ENCODE measurements at places on chromosomes 2 and 18.
A peak's percentile ranks its signal among the peaks of the same experiment; 100 is the strongest.

GRCh38 chr2:86436328-86436727 lies 4.8 kb upstream of the KDM3A start:
- peaks cover 7% of the 10 kb centered on the region for H3K4me1 ChIP-seq
- H3K4me3 ChIP-seq: no peak overlapping the region
- H3K27me3 ChIP-seq: no peaks in the 10 kb centered on the region
- H3K36me3 ChIP-seq: peaks cover 12% of the 10 kb centered on the region
- H3K27ac ChIP-seq: no peak overlapping the region

- peaks cover 20% of the 10 kb centered on the region for H3K4me1 ChIP-seq
- DNase-seq: no peak
- H3K27ac ChIP-seq: peak overlapping the region; percentile 84
- H3K4me3 ChIP-seq: peak overlapping the region; percentile 88
- H3K27me3 ChIP-seq: no peaks in the 10 kb centered on the region
- H3K36me3 ChIP-seq: peaks cover 6% of the 10 kb centered on the region
Measured at GRCh38 chr2:157874997-157875640, 1.0 kb downstream of the ACVR1 start.

- H3K4me1 ChIP-seq: no peaks in the 10 kb centered on the region
- no peak for DNase-seq
- H3K27ac ChIP-seq: no peak overlapping the region
- H3K4me3 ChIP-seq: no peak overlapping the region
- H3K27me3 ChIP-seq: no peaks in the 10 kb centered on the region
- H3K36me3 ChIP-seq: no peaks in the 10 kb centered on the region
Measured at GRCh38 chr2:151518802-151519201, 109.1 kb downstream of the RIF1 start.

GRCh38 chr2:236969767-236970655 lies 115.7 kb upstream of the COPS8 start:
- peak; percentile 29 for DNase-seq
- peaks cover 28% of the 10 kb centered on the region for H3K27me3 ChIP-seq
- H3K4me1 ChIP-seq: peaks cover 26% of the 10 kb centered on the region
- peaks cover 12% of the 10 kb centered on the region for H3K36me3 ChIP-seq
- H3K4me3 ChIP-seq: peak overlapping the region; percentile 76
- peak overlapping the region; percentile 95 for H3K27ac ChIP-seq

GRCh38 chr2:224930124-224930523 lies 112.1 kb downstream of the DOCK10 start:
- H3K27ac ChIP-seq: peak overlapping the region; percentile 93
- H3K36me3 ChIP-seq: peaks cover 51% of the 10 kb centered on the region
- H3K27me3 ChIP-seq: no peaks in the 10 kb centered on the region
- H3K4me1 ChIP-seq: peaks cover 78% of the 10 kb centered on the region

GRCh38 chr2:62014102-62014501 lies 108.6 kb downstream of the COMMD1 start:
- H3K4me1 ChIP-seq: no peaks in the 10 kb centered on the region
- no peak overlapping the region for H3K4me3 ChIP-seq
- peaks cover 6% of the 10 kb centered on the region for H3K36me3 ChIP-seq
- no peak overlapping the region for H3K27ac ChIP-seq
- H3K27me3 ChIP-seq: no peaks in the 10 kb centered on the region

DNA sequence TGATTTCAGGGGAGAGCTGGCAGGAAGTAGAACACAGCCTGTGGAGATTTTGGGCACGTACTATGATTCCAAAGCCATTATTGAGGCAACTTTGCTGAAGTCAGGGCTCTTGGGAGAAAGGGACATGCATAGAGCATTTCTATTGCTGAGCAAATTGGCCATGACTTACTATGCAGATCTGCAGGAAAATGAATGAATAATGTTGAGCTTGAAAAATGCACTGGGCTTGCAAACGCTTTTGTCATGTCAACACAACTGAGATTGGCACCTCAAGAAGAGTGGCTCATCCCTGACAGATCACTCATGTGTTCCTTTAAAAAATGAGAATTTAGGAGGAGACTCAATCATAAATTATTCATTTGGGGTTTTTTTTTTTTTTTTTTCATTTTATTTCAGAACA lies 230.5 kb downstream of the MBD2 start:
- H3K4me3 ChIP-seq: no peak overlapping the region
- DNase-seq: no peak
- H3K4me1 ChIP-seq: no peaks in the 10 kb centered on the region

- no peak overlapping the region for H3K4me3 ChIP-seq
- H3K27ac ChIP-seq: no peak overlapping the region
- H3K36me3 ChIP-seq: no peaks in the 10 kb centered on the region
- peaks cover 8% of the 10 kb centered on the region for H3K27me3 ChIP-seq
- no peaks in the 10 kb centered on the region for H3K4me1 ChIP-seq
Measured at GRCh38 chr2:214628091-214628490, 181.4 kb downstream of the BARD1 start.

- no peak overlapping the region for H3K27ac ChIP-seq
- no peaks in the 10 kb centered on the region for H3K27me3 ChIP-seq
- H3K36me3 ChIP-seq: no peaks in the 10 kb centered on the region
- H3K4me3 ChIP-seq: no peak overlapping the region
- no peak for DNase-seq
- no peaks in the 10 kb centered on the region for H3K4me1 ChIP-seq
Measured at GRCh38 chr18:23279931-23280330, 144.6 kb downstream of the CABLES1 start.

DNA sequence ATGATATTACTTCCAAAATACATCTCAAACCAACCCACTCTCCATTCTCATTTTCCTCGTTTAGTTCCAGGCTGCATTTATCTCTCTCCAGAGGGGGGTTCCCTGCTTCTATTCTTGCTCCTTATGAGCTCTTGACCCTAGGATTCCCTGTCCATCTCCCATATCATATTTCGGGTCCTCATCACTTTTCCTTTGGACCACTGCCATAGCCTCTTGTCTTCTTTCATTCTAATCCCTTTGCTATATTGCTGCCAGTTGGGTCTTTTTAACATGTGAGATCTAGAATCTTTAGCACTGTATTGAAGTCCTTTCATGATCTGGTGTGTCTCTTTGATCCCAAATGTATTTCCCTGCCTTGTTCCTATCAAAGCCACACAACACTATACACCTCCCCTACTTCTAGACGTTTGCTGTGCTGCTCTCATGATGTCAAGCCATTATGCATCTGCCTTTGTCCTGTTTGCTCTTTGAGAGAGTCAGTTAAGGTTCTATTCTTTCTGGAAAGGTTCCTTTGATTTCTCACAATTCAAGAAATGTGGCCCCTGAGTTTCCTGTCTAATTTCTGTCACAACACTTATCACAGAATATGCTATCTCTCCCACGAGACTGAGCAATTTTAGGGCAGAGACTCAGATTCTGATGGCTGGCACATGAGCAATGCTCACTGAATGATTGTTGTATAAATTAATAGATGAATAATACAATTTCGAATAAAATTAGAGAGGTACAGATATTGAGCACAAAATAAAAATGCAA lies 43.2 kb upstream of the SESTD1 start:
- no peak overlapping the region for H3K27ac ChIP-seq
- DNase-seq: no peak
- no peak overlapping the region for H3K4me3 ChIP-seq

GRCh38 chr2:145655165-145655765 lies 1135.3 kb upstream of the ZEB2 start:
- H3K36me3 ChIP-seq: no peaks in the 10 kb centered on the region
- DNase-seq: no peak

GRCh38 chr2:109623923-109624322 lies 9.8 kb downstream of the SOWAHC start:
- DNase-seq: no peak
- H3K36me3 ChIP-seq: peaks cover 3% of the 10 kb centered on the region
- peaks cover 54% of the 10 kb centered on the region for H3K27me3 ChIP-seq
- H3K4me1 ChIP-seq: no peaks in the 10 kb centered on the region

DNA sequence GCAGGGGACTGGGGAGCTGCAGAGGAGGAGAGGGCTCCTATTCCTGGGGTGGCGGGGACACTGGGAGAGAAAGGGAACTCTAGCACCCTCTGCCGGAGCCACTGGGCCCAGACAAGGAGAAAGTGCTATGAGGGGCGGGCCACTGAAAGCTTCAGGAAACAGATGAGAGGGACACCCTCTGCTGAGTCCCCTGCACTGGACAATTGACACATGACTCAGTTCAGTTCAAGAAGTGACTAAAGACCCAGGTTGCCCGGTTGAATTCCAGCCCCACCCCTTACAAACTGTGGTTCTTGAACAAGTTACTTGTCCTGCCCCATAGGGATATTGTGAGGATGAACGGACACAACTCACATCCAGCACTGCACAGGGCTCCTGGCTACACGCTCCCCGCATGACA lies 5.0 kb downstream of the RUFY4 start:
- H3K4me3 ChIP-seq: no peak overlapping the region
- peaks cover 2% of the 10 kb centered on the region for H3K36me3 ChIP-seq
- H3K4me1 ChIP-seq: no peaks in the 10 kb centered on the region
- peaks cover 48% of the 10 kb centered on the region for H3K27me3 ChIP-seq

GRCh38 chr2:54103454-54104314 lies 11.7 kb upstream of the ACYP2 start:
- H3K4me3 ChIP-seq: no peak overlapping the region
- no peaks in the 10 kb centered on the region for H3K27me3 ChIP-seq
- H3K4me1 ChIP-seq: peaks cover 7% of the 10 kb centered on the region
- H3K36me3 ChIP-seq: no peaks in the 10 kb centered on the region
- H3K27ac ChIP-seq: no peak overlapping the region

- no peak overlapping the region for H3K27ac ChIP-seq
- H3K36me3 ChIP-seq: no peaks in the 10 kb centered on the region
- no peak overlapping the region for H3K4me3 ChIP-seq
- H3K4me1 ChIP-seq: no peaks in the 10 kb centered on the region
Measured at GRCh38 chr2:53289309-53290006, 478.1 kb upstream of the CHAC2 start.

DNA sequence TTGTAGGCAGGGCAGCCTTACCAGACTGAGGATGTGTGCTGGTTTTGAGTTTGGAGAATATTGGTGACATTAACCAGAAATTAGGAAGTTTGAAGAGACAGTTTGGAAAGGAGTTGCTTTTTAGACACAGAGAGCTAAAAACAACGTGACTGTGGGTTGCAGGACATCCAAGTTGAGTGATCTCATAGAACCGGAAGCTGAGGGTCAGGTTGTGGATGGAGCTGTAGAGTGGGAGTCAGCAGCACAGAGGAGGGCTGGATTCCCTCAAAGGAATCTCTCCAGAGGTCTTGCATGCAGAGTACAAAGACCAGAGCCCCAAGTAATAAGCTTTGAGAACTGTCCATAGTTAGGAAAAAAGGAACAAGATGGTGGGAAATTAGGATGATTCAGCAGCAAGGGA lies 9.3 kb downstream of the MAPRE3 start:
- H3K4me1 ChIP-seq: no peaks in the 10 kb centered on the region
- H3K36me3 ChIP-seq: peaks cover 3% of the 10 kb centered on the region
- H3K4me3 ChIP-seq: no peak overlapping the region
- no peak overlapping the region for H3K27ac ChIP-seq

GRCh38 chr18:1438458-1438910 lies 533.8 kb downstream of the ADCYAP1 start:
- H3K36me3 ChIP-seq: no peaks in the 10 kb centered on the region
- no peaks in the 10 kb centered on the region for H3K27me3 ChIP-seq
- no peaks in the 10 kb centered on the region for H3K4me1 ChIP-seq
- no peak overlapping the region for H3K4me3 ChIP-seq

DNA sequence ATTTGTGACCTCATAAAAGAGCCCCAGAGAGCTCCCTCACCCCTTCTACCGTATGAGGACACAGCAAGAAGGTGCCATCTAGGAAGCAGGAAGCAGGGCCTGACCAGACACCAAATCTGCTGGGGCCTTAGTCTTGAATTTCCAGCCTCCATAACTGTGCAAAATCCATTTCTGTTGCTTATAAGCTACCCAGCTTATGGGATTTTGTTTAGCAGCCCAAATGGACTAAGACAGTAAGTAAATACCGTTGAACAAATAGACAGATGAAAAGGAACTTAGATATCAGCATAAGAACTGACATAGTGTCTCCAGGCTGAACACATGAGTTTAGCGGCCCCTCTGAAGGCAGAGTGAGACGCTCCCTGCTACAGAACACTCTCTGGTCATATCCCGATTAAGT lies 130.9 kb downstream of the UXS1 start:
- no peak overlapping the region for H3K4me3 ChIP-seq
- no peak for DNase-seq
- H3K27me3 ChIP-seq: peaks cover 14% of the 10 kb centered on the region
- no peaks in the 10 kb centered on the region for H3K36me3 ChIP-seq
- H3K27ac ChIP-seq: no peak overlapping the region

All from effector memory CD8-positive, alpha-beta T cell (primary cell).